ENCODE measurements at places on chromosomes 1 and 21.
A peak's percentile ranks its signal among the peaks of the same experiment; 100 is the strongest.

GRCh38 chr1:19844731-19845495 lies 29.8 kb upstream of the RNF186 start:
- DNase-seq: no peak

- DNase-seq: no peak
Measured at GRCh38 chr1:40986956-40987355, 7.5 kb downstream of the CTPS1 start.

DNA sequence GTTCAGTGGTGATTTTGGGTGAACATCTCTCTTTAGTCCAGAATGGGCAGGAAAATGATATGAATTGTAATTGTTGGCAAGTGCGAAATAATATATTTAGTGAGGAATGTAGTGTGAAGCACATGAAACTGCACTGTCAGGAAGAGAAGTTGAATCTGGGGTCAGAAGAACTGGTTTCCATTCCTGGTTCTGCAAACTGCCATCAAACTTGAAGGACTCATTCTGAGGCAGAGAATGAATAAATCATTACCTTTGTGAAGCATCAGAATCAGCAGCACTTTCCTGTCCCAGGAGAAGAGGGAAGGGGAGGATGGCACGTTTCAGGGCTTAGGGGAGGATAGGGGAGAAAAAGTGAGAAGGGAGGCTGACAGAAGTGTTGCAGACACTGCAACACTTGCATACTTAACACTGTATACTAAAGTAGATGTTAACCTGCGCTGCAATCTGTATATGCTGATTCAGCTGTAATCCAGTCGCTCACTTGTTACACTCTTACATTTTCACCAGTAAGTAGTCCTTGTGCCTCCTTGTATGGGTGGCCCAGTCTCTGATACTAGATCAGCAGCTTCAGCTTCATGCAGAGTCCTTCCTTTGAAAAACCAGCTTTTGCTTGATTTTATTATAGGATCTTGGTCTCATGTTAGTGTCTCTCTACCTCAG lies 10.5 kb upstream of the RPTN start:
- DNase-seq: no peak

DNA sequence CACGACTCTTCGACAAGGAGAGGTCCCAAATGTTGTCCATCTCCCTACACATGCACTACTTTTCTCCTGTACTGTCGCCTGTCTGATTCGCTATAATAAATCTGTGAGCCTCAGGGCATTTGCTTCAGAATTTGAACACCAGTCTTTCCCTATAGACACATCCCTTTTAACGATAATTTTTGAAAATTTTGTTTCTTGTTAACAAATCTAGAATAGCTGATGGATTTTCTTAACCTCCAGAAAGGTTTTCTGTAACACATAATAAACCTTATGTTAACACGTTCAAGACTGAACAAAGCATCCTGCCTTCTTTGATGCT lies 704 bp downstream of the CAPZA1 start:
- no peak for DNase-seq

- DNase-seq: no peak
Measured at GRCh38 chr1:156823210-156823790, 6.7 kb upstream of the SH2D2A start.

DNA sequence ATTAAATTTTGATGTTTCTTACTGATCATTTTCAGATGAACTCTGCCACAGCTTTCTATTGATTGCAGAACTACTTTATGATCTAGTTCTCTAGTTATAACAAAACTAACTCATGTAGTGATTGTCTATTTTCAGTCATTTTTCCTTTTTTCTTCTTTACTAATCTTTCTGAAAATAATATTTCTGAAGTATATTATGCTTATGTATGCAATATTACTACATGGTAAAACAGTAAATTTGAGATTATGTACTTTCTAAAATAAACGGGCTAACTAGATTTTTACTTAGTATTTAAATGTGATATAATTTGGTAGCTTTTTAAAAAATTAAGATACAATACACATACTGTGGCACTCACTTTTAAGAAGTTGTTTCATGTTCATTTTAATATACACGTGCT lies 7.6 kb downstream of the TSNAX start:
- no peak for DNase-seq

DNA sequence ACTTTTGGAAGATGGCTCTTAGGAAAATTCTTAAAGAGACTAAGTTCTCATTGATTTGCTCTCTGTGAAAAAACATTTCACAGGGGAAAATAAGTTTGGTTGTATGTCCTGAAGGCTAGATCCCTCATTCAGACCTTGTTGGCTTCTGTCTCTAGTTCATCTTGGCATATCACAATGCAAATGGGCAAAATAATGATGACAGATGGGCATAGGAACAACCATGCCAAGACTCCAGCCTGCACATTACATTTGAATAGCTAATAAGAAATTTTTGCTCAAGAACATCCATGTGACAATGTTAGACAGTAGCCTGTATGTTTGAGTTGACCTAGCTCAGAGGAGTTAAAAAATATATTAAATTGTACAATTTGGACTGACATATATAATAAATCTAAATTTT lies 292.9 kb downstream of the PLA2G4A start:
- DNase-seq: no peak

DNA sequence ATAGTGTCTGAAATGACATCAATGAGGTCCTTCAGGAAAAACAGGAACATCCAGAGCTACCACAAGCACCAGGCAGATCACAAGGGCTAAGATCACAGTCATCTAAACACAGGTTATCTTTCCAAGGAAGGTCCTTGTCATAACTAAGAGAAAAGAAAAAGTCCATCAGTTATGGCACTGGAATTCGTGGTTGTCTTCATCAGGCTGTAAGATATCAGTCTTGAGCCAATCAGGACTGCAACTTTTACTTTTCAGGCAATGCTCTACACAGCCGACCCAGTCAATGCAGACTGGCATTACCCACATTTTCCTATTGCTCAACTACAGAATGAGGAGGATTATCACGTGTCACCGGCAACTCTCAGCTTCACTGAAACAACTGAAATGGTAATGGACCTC lies 26.4 kb downstream of the SORT1 start:
- DNase-seq: peak; percentile 6

- no peak for DNase-seq
Measured at GRCh38 chr1:225899044-225899925, 10.3 kb upstream of the LEFTY1 start.

- DNase-seq: no peak
Measured at GRCh38 chr1:232851532-232851931, 46.3 kb downstream of the MAP10 start.

DNA sequence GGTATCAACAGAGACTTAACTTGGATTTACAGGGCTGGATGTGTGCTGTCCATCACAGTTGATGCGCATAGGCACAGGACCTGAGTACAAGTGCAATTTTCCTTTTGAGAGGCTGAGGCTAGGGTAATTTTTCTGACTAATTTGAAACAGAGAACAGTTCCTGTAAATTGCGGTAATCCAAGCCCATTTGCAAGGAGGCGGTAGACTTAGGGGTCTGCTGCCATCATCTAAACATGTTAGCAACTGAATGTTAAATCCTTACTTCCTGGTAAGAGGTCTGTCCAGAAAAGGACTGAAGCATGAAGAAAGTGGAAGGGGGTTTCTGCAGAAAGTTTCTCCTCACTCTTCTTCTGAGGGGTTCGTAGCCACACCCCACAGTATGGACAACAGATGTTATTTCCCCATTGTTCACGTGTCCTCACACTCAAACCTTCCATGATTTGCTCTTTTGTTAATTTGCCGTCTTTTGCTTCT lies 23.7 kb upstream of the C1orf198 start:
- no peak for DNase-seq

- DNase-seq: no peak
Measured at GRCh38 chr1:201307231-201307630, 23.9 kb downstream of the PKP1 start.

DNA sequence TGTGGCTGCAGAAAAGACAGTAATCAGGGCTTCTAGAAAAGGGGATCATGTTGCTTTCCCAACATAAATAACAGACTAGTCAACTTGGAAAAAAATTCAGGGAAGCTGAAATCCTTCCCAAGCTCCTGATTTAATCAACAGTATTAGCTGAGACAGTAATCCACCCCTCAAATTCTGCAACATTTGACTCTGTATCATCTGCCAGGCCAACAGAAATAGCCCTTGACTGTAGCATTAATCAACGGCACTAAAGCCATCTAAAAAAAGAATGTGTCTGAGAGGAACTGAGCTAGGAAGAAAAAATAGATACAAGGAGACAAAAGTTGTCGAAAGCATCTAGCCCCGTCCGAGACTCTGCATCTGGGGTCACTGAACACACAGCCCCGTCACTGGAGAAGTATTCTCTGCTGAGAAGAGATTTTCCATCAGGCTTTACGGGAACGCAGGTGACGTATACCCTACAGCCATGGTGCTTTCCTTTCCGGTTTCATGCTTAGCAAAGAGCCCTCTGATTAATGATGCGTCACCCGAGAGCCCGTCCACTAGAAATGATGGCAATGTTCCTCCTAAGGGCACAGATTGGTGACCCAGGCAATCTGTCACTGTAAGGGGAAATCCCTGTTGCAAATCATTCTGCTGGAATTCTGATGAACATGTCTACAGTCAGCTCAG lies 42.1 kb upstream of the TP53BP2 start:
- no peak for DNase-seq

- DNase-seq: no peak
Measured at GRCh38 chr1:34131396-34132160, 33.5 kb downstream of the CSMD2 start.

DNA sequence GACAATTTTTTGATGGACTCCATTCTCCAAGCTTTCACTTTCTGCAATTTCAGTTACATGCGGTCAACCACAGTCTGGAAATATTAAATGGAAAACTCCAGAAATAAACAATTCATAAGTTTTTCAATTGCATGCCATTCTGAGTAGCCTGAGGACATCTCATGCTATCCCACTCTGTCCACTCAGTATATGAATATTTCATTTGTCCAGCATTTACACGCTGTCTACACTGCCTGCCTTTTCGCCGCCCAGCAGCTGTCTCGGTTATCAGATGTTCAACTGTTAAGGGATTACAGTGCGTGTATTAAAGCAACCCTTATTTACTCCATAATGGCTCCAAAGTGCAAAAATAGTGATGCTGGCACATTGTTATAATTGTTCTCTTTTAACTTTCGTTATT lies 116.3 kb downstream of the ADSS2 start:
- no peak for DNase-seq

DNA sequence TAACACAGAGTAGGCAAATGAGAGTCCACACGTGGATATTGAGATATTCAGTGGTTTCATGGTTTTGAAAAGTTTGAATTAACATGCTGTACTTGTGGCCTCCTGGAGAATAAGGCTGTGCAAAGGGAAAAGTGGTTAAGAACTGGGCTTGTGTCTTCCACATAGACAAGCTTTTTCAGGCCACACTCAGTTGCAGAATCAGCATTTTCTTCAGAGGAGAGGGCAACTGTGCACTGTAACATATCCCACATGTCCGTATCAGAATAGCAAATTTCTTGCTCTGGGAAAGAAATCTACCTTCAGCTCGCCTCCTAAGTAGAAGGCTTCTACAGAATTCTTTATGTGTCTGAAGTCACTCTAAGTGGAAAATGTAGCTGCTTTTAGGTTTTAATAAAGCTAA lies 84.9 kb downstream of the ZC3H11B start:
- no peak for DNase-seq

- DNase-seq: no peak
Measured at GRCh38 chr1:20413136-20413775, 72.8 kb downstream of the CAMK2N1 start.

- no peak for DNase-seq
Measured at GRCh38 chr21:25179116-25179515, 428.2 kb downstream of the MRPL39 start.

- DNase-seq: no peak
Measured at GRCh38 chr1:12648741-12649140, 4.9 kb downstream of the AADACL4 start.

- DNase-seq: no peak
Measured at GRCh38 chr1:52556641-52557360, 3.9 kb upstream of the TUT4 start.

DNA sequence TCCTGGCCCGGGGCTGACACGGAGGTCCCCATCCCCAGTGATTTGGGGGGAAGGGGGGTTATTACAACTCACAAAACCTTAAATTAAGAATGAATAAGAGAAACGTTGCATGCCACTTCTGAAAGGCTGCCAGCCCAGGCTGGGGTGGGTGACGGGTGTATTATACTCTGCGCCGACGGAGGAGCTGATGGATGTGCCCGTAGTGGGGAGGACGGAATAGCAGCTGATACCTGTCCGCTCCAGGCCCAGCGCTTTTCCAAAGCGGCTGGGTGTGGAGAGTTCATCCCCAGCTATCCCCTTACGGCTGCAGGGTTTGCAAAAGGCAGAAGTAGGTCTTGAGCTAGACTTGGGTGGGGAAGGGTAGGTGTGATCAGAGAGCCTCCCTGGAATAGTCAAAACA lies 63.8 kb upstream of the CASZ1 start:
- DNase-seq: no peak

- DNase-seq: no peak
Measured at GRCh38 chr1:159669338-159669737, 45.1 kb downstream of the CRP start.

GRCh38 chr1:226951286-226952117 lies 11.4 kb downstream of the COQ8A start:
- DNase-seq: no peak

Data from CD4-positive, alpha-beta T cell treated with Interferon alpha-2 for 1 hour (primary cell).